ENCODE measurements at places on chromosomes 12 and 14.
A peak's percentile ranks its signal among the peaks of the same experiment; 100 is the strongest.

DNA sequence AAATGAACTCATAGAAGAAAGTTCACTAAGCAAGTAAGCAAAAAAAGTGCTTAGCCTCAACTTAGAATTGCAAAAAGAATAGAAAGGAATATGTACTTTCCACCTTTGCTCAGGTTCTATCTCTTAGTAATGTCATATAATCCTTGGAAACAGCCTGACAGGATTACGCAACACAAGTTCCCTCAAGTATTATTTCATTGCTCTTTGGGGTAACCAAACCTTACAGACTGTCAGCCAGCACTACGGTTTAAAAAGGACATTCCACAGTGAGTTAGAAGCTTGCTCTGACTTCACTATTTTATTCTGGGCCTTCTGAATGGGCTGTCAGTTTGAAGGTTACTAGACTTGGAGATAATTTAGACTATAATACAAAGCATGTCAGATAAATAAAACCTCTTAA, 264.0 kb downstream of the ATXN7L3B start:
- H3K36me3 ChIP-seq, result no peaks in the 10 kb centered on the region
- H3K4me1 ChIP-seq, result no peaks in the 10 kb centered on the region
- H3K4me3 ChIP-seq, result no peak overlapping the region
- H3K27me3 ChIP-seq, result peaks cover 3% of the 10 kb centered on the region

GRCh38 chr14:105041841-105042765, 21.2 kb upstream of the CDCA4 start:
- no peaks in the 10 kb centered on the region for H3K36me3 ChIP-seq
- DNase-seq, result no peak
- no peak overlapping the region for H3K4me3 ChIP-seq
- H3K4me1 ChIP-seq, result peaks cover 18% of the 10 kb centered on the region
- peak overlapping the region; percentile 72 for H3K27ac ChIP-seq

DNA sequence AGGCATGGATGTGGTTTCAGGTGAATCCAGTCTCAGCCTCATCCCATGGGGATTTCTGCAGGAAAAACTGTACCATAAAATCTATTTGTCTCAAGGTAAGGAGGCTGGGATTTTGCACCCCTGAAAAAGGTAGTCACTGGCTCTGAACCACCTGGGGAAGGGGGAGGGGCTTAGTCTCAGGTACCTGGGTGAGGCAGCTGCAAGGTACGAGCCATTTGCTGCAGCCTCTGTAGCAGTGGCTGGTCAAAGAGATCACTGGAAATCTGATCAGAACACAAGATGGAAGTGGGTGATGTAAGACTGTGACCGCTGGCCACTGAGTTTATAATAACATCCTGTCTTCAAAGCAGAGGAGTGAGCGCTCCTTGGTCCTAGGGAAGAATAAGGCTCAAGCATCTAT, 209.9 kb upstream of the NOS1 start:
- peaks cover 55% of the 10 kb centered on the region for H3K4me1 ChIP-seq
- H3K27ac ChIP-seq, result no peak overlapping the region
- no peaks in the 10 kb centered on the region for H3K36me3 ChIP-seq
- H3K27me3 ChIP-seq, result peaks cover 6% of the 10 kb centered on the region
- no peak overlapping the region for H3K4me3 ChIP-seq
- no peak for DNase-seq

DNA sequence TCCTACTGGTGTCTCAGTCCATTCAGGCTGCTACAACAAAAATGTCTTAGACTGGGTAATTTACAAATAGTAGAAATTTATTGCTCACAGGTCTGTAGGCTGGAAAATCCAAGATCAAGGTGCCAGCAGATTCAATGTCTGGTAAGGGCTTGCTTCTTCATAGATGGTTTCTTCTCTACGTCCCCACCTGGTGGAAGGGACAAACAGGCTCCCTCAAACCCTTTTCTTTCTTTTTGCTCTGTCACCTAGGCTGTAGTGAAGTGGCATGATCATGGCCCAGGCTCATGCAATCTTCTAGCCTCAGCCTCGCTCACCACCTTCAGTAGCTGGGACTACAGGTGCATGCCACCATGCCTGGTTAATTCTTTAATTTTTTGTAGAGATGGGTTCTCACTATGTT, 106.8 kb upstream of the RPH3A start:
- H3K4me1 ChIP-seq, result no peaks in the 10 kb centered on the region
- DNase-seq, result no peak
- peaks cover 55% of the 10 kb centered on the region for H3K27me3 ChIP-seq
- no peak overlapping the region for H3K27ac ChIP-seq
- H3K4me3 ChIP-seq, result no peak overlapping the region
